ENCODE measurements at places on chromosomes 3 and 15.

GRCh38 chr3:47283193-47283537 lies 421 bp downstream of the KLHL18 start:
- DNase-seq: no peak

- DNase-seq: no peak
Measured at GRCh38 chr3:172448661-172449465, 607 bp upstream of the GHSR start.

- DNase-seq: no peak
Measured at GRCh38 chr15:63818191-63818590, 15.6 kb downstream of the HERC1 start.

DNA sequence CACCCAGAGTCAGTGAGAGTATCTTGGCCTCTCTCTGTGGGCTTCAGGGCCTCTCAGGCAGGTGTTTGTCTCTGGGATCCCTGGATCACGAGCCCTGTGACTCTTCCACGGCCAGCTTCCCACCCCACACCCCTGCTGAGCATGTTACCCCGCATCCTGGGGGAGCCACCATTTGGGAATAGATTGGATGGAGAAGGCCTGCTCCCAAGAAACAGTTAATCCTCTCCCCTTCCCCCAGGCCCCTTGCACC lies 15.5 kb upstream of the SRP14 start:
- DNase-seq: no peak

DNA sequence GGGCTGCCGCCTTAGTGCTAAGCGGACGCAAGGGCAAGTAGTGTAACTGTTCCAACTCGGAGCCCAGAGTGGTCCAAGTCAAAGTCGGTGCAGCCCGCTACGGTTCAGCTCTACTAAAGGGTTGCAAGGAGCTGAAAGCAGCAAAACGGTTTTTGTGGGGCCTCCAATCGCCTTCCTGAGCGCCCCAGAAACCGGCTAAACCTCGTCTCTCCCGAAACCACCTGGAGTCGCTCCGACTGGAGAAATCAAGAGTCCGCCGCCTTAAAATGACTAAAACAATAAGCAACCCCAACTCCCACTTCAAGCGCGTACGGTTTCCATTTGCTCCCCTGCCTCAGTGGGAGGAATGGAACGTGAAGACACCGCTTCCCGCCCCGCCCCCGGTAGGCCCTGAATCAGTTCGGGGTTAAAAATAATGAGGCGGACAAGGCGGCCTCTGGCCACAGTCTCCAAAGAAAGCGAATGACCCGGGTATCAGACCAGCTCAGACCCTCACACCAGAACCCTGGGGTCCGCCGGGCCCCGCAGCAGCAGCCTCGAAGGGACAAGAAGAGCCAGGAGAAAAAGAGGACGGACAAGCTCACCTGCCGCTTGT lies 401 bp downstream of the SEC11A start:
- no peak for DNase-seq

DNA sequence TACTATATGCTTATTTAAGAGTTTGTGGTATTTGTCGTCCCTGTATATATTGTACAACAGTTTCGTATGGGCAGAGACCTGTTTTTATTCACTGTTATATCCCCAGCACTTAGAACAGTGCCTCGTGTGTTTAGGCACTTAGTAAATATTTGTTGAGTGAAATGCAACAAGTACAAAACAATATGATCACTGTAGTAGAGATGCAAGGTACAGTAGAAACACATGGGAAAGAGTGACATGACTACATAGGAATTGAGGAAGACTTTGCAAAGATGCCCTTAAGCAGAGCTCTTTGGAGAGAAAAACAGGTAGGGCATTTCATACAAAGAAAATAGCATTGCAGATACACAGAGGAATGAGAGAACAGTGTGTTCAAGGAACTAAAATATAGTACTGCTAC lies 18.3 kb downstream of the RASA2 start:
- no peak for DNase-seq

All from NCI-H1105 (cell line).